ENCODE measurements at places on chromosomes 4 and X. TPM values are rescaled to one million over a fixed set of nuclear protein-coding genes. Genes with fewer than 3 reads are reported as not detected.

Gene FGD1
- polyA plus RNA-seq = 10.4 TPM

Gene FHIP1A
- polyA plus RNA-seq = 19.8 TPM

Gene PAQR3
- 28.9 TPM for polyA plus RNA-seq

Gene PPP2R3B
- 80.1 TPM for polyA plus RNA-seq

Gene NHSL2
- polyA plus RNA-seq = 3.7 TPM
